ENCODE measurements at places on chromosomes 5 and 9.

- DNase-seq = no peak
Measured at GRCh38 chr5:20608567-20608966, 620.6 kb upstream of the CDH18 start.

DNA sequence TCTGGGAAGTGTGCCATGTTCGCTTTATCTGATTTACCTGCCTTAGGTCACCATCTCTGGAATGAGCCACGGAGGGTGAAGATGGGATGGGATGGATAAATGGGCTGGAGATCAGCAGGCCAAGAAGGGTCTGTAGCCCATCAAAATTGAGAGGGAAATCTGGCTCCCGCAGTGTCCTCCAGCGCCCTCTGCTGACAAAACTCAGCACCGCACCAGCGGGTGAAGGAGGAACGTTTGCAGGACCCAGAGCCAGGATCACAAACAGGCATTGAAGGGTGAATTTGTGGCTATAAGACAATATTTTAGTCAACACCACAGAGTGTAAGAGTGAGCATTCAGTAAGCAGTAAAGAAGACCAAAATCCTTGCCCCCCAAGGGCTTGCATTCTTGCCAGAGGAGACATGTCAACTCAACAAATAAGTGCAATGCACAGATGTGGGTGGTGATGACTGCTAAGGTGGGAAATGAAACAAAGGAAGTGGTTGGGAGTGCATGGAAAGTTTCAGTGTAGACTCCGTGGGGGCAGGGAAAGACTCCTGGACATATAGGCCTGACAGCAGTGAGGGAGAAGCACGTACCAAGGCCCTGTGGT lies 124.4 kb downstream of the TENT4A start:
- peak; percentile 65 for DNase-seq

- DNase-seq = no peak
Measured at GRCh38 chr5:172906888-172907287, 52.3 kb upstream of the RPL26L1 start.

- no peak for DNase-seq
Measured at GRCh38 chr5:61734966-61735365, 402.9 kb downstream of the ZSWIM6 start.

- DNase-seq = no peak
Measured at GRCh38 chr5:58786035-58786434, 203.2 kb downstream of the RAB3C start.

DNA sequence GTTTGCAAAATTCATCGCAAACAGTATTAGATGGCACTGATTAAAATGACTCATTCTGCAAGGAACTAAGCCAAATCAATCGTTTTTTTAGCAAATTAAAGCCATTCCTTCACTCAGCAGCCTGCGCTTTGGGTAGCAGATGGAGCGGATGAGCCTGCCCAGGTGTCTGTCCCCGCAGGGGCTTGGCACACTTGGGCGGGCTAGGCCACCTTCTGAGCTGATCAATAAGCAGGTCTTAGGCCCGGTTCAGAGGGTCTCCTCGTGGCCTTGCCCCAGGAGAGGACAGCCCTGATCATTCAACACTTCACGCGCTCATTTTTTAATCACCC lies 78.0 kb upstream of the FCN1 start:
- DNase-seq = no peak

- DNase-seq = no peak
Measured at GRCh38 chr5:132181011-132181629, 46.5 kb downstream of the P4HA2 start.

GRCh38 chr5:169767938-169768337 lies 130.9 kb downstream of the DOCK2 start:
- no peak for DNase-seq

DNA sequence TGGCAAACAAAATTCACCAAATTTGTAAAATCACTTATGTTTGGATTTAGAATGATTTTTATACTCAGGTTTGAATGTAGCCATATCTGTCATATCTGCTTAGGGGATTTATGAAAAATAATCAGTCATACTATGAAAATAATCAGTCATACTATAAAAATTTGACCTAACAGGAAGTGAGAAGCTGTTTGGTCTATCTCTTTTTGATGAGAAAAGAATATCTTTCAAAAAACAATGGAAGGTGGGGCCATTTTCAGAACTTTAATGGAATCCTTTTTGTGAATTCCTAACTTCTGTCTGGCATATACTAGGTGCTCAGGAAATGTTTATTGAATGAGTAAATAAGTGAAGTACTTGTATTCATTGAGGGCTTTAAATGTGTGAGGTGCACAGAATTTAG lies 70.1 kb downstream of the CWC27 start:
- no peak for DNase-seq

- no peak for DNase-seq
Measured at GRCh38 chr5:78639791-78640190, 8.8 kb downstream of the LHFPL2 start.

DNA sequence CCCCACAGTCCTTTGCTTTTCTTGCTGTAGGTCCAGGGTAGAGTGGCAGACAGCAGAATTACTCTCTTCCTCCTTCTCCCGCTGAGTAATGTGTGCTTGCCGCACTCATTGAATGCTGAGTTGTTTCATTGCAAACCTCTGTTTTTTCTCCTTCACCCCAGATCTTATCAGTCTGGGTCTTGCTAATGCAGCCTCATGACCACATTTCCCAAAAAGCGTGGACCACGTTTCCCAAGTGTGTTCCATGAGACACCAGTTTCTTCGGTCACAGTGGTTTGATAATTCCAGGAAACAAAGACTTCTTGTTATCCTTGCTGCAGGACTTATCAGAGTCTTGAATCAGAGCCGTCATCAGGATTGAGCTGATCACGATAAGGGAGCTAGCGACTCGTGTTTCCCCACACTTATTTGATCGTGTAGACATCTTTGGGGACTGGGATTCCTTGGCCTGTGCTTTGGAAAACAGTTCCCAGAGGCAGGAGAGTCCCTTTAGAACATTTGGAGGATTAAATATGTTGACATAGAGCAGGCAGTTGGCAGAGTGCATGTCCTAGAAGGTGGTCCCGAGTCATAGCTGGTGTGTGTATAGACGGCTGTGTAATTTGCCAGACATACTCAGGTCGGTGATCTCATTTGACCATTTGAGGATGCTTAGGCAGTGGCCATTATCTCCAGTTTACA lies 4.4 kb downstream of the LRRC8A start:
- DNase-seq = no peak

DNA sequence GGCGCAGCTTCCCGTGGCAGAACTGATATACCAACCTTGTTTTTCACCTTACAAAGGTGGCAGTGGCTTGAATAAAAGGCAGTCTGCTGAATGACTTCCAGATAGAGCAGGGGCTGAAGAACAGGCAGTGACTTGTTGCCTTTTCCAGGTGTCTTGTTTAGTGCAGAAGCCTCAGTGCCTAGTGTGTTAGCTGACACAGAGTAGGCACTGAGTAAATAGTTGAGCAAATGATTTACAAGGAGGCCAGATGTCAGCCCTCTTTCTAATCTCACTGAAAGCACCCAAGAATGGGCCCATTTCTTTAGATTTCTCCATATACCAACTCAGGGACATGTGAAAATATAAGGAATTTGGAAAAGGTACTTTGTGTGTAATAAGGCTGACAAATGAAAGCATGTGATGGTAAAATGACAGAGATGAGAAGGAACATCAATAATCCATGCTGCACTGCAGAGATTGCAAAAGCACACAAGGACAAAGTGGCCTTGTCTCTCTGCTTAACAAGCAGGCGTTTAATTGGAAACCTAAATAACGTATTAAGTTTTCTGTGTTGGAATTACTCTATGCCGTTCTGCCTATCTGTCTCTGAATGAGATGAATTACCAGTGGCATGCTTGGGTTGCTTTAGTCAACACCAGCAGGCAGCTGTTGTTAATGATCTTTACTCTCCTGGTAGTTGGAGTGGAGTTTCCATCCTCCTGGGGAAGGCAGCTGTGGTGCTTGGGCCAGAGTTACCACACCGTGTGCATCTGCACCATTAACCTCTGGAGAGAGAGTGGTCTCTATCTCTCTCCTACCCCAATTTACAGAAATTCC lies 360.1 kb upstream of the C9orf72 start:
- no peak for DNase-seq

GRCh38 chr5:96058084-96058483 lies 96.4 kb upstream of the ELL2 start:
- no peak for DNase-seq

GRCh38 chr9:99129091-99129490 lies 24.2 kb downstream of the TGFBR1 start:
- DNase-seq = no peak

DNA sequence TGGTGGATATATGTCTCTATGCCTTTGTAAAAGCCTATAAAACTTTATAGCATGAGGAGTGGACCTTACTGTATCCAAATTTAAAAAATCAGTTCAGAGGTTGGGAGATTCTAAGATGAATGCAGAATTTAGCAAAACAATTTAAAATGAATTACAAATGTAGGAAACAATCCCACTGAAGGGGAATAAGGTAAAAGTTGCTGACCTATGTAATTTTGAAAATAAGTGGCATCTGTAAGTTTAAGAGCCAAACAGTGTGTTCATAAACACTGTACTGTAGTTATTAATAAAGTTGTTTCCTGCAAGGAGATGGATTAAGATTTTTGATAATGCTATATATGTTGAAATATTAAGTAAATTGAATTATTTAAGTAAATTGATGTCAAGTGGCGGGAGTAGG lies 4.6 kb downstream of the IFNW1 start:
- no peak for DNase-seq

DNA sequence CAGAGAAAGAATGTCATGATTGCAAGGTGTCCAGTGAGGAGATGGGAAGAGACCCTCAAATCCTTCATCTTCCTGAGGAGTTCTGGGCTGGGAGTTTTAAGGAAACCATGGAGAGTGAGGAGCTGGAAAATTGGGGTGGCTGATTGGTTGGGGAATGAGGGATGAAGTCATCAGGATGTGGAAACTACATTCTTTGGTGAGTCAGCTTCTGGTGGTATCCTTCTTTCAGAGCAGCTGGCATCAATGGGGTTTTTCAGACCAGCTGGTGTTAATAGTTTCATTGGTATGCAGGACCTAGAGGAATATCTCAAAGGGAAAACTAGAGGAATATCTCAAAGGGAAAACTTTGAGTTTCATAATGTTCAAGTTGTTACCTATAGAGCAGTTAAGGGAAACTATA lies 45.2 kb downstream of the RNF180 start:
- DNase-seq = no peak

GRCh38 chr5:134738963-134739661 lies 764 bp downstream of the CAMLG start:
- DNase-seq = peak; percentile 21

DNA sequence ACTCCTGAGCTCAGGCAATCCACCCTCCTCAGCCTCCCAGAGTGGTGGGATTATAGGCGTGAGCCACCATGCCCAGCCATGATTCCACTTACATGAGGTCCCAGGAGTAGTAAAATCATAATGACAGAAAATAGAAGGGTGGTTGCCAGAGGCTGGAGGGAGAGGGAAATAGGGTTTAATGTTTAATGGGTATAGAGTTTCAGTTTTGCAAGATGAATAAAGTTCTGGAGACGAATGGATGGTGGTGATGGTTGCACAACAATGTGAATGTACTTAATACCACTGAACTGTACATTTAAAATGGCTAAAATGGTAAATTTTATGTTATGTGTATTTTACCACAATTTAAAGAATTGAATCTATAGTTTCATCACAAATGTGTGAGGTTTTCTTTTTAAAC lies 146.5 kb upstream of the ABCA1 start:
- no peak for DNase-seq

- no peak for DNase-seq
Measured at GRCh38 chr9:126536841-126537465, 76.8 kb upstream of the LMX1B start.

- DNase-seq = peak; percentile 39
Measured at GRCh38 chr9:124776954-124777648, at the start of gene OLFML2A. OLFML2A (plus strand) TSS chr9:124777133; CDS start chr9:124777271, 138 bp downstream.

- DNase-seq = no peak
Measured at GRCh38 chr5:68406767-68407241, 191.2 kb downstream of the PIK3R1 start.

DNA sequence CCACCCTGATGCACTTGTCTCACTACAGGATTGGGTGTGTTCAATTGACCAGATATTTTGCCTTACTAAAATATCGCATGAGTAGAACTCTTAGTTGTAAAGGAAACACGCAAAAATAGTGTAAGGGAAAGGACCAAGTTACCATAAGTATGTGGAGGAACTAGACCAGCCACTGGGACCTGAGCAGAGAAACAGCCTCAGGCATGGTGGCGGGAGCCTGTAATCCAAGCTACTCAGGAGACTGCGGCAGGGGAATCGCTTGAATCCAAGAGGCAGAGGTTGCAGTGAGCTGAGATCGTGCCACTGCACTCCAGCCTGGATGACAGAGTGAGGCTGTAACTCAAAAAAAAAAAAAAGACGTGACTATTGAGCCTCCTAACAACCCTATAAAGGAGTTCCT lies 117.9 kb upstream of the SPATA31C2 start:
- no peak for DNase-seq

GRCh38 chr9:89562186-89562814 lies 42.5 kb upstream of the GADD45G start:
- DNase-seq = no peak

DNA sequence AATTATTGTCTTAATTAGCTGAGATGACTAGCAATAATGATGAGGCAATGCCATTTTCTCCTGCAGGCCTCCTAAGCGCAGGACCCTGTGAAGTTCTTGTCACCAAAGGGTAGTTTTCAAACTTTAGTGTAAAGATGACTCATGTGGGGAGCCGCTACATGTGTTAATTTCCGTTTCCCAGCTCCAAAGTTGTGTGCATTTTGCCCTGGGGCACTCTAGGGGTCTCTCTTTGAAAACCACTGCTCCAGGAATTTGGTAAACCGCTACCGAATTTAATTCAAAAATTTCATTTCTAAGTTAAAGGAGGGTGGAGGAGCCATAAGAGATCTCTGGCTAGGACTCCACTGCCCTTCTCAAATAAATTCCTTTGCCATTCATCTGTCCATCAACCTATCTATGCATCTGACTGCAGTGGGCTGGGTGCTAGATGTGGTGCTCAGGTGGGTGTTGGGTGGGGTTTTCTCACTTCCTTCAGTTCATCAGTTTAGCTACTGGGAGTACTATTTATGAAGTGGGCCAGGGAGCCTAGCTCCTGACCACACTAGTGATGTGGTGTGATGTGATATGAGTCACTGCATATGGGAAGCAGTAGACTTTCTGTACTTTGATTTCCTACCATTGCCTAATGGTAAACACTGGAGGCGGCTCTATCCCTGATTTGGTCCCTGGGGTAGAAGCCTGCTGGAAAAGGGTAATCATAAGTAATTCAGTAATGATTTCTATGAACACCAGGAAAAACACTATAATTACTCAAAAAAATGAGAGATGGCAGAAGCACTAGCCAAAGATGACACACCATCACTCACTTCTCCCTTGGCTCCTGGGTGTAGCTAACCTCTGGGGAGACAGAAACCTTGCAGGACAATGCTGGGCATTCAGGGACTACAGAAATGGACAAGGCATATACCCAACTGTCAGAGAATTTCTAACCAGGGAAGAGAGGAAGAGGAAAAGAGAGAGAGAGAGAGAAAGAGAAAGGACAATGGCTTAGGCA lies 4.0 kb upstream of the ZSWIM6 start:
- peak; percentile 26 for DNase-seq

GRCh38 chr9:131418143-131419025 lies 24.5 kb downstream of the PRRC2B start:
- no peak for DNase-seq

GRCh38 chr5:55634209-55634805 lies 77.8 kb downstream of the SLC38A9 start:
- no peak for DNase-seq

GRCh38 chr9:126647585-126648411 lies 34.1 kb downstream of the LMX1B start:
- no peak for DNase-seq

Data from stimulated activated naive CD8-positive, alpha-beta T cell treated with anti-CD3 and anti-CD28 coated beads, Interleukin-15, Interleukin-2, amounts not matched to agents 100 U/mL and 50 U/mL, for 24 hours (primary cell).